ENCODE measurements at places on chromosomes 2 and 18.

DNA sequence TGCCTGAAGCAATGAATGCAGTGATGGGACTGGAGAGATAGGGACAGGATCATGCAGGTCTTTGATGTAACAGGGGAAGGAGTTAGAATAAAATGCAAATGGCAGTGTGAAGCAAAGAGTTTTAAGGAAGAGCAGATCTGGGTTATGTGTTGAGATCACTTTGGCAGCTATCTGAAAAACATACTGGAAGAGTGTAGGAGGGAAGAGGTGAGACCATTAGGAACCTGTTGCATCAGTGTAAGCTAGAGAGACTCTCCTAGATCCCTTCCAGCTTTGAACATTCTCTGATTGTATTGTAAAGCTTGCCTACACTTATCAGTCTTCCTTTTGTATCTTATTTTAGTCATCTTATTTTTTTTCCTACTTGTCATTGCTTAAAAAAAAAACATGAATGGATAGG lies 10.5 kb downstream of the ACVR2A start:
- no peak for DNase-seq

DNA sequence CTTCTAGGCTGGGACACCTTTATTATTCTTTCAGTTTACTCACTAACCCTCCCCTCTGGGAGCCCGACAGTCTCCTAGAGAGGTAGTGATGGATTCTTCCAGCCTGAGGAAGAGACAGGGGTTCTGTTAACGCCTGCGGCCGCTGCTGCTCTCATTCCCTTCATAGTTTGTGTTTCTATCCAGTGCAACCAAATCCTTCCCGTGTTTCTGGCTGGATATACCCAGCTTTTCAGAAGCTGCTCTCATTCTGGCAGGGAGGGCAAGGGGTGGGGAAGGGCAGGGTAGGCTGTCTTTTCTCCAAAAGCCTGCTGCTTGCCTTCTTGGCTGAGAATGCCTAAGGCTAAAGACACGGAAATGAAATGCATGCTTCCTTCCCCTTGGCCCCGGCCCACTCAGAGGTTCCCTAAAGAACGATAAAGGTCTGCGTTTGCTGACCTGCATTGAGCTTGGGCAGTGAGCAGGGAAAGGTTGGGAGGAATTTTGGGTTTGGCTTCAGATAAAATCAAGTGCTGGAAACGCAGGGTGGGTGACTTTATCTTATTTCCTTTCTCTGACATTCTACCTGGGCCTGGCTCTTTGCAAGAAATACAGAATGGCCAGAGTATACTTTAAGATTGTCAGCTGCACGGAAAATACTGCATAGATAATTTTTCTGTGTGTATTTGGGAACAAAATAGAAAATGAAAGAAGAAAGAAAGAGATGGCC lies 390.9 kb downstream of the NBAS start:
- no peak for DNase-seq

- DNase-seq, result no peak
Observed at GRCh38 chr2:231212329-231212845, 14.0 kb downstream of the ARMC9 start.

DNA sequence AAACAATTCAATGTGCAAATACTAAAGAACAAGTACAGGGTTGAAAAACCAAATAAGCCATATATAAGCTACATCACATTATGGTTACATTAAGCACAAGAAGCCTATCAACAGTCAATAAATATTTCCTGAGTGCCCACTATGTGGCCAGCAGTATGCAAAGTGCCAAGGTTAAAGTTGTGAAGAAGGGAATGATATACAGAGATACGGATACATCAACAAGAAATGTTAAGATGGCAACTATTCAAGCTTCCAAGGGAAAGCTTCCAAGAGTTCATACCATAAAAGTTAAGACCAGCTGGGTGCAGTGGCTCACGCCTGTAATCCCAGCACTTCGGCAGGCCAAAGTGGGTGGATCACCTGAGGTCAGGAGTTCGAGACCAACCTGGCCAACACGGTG lies 14.0 kb downstream of the DYM start:
- DNase-seq, result no peak

DNA sequence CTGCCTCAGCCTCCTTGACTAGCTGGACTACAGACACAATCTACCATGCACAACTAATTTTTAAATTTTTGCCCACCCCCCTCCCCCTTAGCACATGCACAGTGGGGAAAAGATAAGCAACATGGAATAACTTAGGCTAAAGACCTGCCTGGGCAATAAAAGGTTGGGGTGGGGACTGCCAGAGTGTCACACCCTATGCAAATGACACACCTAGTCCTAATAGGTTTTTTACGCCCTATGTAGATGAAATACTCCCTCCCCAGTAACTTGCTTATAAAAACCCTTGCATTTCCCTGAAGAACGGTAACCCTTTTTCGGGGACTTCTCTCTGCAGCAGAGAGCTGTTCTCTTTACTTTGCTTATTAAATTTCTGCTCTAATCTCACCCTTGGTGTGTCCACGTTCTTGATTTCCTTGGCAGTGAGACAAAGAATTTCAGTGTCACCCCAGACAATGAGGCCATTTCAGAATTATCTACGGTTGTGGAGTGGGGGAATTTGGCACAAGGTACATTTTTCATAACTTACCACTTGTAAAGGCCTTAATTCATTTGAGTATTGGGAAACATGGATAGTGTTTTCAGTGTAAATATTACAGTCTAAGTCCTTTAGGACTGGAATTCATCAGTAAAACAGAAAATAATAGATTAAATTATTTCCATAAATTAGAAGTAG lies 109.2 kb downstream of the NOL4 start:
- no peak for DNase-seq

- DNase-seq, result no peak
Observed at GRCh38 chr2:113848758-113849415, 41.0 kb upstream of the ACTR3 start.

GRCh38 chr2:109128616-109129355 lies at the start of gene SH3RF3:
TSS of gene SH3RF3 (plus strand) at chr2:109129205.
- peak; percentile 65 for DNase-seq

DNA sequence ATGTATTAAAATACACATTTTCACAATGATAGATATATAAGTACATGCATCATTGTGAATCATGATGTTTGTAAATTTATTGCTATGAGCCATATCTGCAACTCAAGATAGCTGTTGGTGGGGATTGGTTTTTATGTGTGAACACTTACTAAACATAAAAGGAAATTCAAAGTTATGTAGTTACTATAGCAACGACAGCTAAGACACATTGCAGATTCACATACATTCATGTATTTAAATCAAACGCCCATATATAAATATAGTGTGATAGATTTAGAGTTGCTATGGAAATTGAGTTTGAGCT lies 65.6 kb downstream of the MAPRE2 start:
- no peak for DNase-seq

GRCh38 chr2:39778233-39778632 lies 825 bp downstream of the THUMPD2 start:
- no peak for DNase-seq

DNA sequence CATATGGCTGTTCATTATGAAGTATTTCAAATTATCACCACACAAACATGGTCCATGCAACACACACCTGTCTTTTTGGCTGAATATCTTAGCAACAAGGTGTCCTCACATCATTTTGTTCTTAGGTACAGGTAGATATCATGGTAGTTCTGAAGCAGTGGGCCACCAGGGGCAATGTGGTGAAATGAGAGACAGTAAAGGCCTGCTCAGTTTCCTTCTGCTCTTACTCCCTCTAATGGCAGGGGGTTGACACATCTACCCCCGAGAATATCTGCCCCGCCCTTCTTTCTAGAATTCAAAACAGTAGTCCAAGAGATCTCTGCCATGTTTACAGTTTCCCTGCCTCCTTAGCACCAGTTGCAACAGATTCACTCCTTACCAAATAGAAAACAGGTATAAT lies 147.0 kb upstream of the KLHL14 start:
- DNase-seq, result no peak

DNA sequence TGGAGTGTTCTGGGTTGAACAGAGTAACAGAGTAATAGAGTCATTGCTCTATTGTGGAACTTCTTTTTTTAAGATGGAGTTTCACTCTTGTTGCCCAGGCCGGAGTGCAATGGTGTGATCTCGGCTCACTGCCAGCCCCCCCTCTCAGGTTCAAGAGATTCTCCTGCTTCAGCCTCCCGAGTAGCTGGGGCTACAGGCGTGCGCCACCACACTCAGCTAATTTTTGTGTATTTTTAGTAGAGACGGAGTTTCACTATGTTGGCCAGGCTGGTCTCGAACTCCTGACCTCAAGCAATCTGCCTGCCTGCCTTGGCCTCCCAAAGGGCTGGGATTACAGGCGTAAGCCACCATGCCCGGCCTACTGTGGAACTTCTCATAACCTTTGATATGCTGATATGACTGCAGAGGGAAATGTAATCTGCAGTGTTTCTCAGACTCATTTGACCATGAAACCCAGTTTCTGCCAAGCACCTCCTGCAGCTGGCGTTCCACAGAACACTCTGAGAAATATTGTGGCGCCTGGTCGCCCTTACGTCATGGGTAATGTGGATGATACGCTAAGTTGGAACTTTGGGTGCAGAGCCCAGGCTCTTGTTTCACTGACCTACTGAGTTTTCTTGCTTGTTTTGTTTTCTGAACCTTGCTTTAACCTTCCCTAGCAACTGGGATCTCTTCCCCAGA lies 213.8 kb downstream of the BCL2 start:
- DNase-seq, result no peak

DNA sequence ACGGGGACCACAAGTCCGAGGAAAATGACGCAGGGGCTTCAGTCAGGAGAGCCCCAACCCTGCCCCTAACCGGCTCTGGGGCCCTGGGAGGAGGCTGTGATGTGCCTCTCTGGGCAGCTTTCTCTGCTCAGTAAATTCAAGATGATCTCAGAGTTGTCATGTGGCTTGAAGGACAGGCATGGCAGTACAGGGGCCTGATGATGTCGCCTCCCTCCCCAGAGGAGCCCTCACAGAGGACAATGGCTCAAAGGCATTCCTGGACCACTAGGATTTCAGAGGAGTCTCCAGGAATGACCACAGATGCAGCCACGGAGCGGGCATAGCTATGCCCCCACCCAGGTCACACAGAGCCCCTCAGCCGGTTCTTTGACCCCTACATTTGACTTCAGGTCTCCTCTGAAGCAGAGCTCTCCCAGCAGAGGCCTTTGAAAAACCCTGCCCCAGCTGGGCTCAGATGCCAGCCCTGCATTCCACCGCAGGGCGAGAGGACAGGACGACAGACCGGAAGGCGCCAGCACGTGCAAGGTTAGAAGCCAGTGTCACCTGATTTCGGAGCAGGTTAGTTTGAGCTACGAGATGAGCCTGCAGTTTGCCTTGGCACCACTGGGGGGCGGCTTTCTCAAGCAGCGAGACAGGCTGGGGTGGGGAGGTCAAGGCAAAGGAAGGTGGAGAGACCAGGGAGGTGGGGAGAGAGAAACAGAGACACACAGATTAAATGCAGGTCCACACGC lies 39.2 kb downstream of the BIN1 start:
- peak; percentile 70 for DNase-seq

DNA sequence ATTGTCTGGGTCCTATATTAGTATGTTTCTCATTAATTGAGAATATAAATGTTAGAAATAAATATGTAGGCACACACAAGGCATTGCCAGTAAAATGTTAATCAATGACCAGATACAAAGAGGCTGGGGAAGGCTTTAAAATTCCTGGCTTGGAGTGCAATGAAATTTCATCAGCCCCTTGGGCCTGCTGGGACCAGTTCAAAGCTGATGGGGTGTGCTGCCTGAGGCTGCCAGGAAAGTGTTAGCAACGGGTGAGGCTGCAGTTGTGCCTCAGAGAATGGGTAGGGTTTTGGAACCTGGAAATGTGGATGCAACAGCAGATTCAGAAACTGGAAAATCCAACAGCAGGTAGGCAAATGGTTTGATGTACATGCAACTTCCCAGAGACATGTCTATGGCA lies 68.9 kb downstream of the DIPK1C start:
- peak; percentile 31 for DNase-seq

DNA sequence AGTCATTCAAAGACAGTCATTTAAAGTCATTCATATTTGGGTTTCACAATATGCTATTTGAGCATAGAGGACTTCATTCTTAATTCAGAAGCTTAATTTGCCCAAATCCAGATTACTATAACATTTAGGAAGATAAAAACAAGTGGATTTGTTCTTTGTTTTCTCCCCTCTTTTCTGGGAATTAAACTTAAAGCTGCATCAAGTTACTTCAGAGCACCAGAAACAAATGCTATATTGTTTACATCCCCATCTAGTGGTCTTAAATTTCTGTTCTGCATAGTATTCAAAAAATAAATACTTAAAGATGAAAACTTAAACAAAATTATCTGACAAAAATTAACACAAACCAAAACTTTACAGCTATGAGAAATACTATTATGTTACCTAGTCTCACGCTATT lies 34.7 kb upstream of the MARCHF7 start:
- no peak for DNase-seq

- no peak for DNase-seq
Observed at GRCh38 chr2:206289391-206289790, 14.9 kb downstream of the ZDBF2 start.

DNA sequence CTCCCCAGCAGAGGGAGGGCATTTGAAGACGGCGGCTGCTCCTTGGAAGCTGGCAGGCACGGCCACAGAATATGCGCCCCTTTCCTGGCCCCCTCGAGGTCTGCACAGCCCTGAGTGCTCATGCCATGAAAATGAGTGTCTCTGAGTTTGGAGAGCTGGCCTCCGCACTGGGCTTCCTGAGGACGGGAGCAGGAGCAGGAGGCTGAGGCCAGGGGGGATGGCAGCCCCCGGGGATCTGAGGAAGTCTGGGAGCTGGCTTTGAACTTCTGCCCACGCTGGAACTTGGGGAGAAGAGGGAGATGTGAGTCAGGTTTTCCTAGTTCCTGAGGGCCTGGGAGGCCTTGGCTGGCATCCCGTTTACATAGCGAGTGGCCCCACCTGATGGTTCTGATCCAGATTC lies 47.0 kb downstream of the RRM2 start:
- no peak for DNase-seq

GRCh38 chr18:9965711-9966624 lies 52.2 kb downstream of the VAPA start:
- DNase-seq, result no peak

GRCh38 chr2:113058411-113058994 lies 495 bp upstream of the IL36RN start:
- no peak for DNase-seq

DNA sequence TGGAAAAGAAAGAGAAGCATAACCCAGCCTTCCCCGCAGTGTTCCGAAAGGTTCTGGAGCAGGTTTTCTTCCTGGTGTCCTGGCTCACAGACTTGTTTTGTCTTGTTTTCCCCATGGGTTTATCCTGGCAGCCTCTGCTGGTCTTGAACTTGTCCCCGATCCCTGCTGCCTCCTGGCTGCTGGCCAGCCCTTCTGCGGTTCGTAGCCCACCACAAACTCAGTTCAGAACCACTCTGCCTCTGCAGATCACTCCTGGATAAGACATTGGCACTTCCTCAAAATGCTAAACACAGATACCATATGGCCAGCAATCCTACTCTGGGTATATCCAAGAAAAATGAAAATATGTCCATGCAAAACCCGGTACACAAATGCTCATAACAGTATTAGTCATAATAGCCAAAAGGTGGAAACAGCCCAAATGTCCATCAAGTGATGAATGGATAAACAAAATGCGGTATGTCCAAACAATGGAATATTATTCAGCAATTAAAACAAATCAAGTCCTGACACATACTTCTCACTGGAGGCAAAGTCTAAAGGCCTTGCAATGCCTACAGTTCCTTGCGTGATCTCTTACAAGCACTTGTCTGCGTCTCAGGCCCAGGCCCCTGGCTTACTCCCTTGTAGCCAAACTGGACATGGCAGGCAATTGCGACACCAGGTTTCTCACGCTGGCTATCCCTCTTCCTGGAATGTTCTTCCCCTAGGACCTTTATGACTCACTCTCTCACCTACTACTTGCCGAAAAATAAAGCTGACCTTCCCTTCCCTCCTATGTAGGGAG lies 28.0 kb upstream of the ARHGEF4 start:
- no peak for DNase-seq

All from femur (tissue), 1 donor.